ENCODE measurements at places on chromosomes 12 and 14.

GRCh38 chr12:110174373-110174996 is 50.3 kb downstream of the IFT81 start:
- DNase-seq = no peak

DNA sequence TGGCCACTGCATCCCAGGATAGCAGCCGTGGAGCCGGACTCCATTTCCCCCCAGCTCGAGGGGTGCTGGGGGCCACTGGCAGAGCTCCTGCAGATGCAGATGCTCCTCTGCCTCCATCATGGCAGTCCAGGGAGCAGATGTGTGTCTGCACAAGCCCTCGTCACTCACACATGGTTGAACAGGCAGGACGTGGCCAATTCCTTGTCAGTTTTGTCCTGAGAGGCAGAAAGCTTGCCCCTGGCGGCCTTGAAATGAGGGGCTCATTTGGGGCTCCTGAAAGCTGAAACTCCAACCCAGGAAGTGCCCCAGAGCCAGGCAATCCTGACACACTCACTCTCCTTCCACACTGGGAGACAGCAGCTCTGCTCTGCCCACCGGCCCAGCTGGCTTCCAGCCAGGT is 100.9 kb upstream of the C14orf180 start:
- no peak for DNase-seq

DNA sequence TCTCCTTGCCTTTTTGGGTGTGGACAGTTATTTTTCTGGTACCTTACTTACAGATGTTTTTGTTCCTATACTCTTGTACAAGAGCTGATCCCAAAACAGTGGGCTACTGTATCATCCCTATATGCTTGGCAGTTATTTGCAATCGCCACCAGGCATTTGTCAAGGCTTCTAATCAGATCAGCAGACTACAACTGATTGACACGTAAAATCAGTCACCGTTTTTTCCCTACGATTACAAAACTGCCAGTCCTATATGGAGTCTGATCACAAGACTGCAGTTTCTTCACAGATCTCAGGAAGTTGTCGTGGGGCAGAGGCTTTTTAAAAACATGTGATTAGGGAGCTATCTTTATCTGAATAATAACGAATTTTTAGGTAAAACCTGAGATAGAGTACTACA is 1.3 kb downstream of the LYSET start:
- no peak for DNase-seq

DNA sequence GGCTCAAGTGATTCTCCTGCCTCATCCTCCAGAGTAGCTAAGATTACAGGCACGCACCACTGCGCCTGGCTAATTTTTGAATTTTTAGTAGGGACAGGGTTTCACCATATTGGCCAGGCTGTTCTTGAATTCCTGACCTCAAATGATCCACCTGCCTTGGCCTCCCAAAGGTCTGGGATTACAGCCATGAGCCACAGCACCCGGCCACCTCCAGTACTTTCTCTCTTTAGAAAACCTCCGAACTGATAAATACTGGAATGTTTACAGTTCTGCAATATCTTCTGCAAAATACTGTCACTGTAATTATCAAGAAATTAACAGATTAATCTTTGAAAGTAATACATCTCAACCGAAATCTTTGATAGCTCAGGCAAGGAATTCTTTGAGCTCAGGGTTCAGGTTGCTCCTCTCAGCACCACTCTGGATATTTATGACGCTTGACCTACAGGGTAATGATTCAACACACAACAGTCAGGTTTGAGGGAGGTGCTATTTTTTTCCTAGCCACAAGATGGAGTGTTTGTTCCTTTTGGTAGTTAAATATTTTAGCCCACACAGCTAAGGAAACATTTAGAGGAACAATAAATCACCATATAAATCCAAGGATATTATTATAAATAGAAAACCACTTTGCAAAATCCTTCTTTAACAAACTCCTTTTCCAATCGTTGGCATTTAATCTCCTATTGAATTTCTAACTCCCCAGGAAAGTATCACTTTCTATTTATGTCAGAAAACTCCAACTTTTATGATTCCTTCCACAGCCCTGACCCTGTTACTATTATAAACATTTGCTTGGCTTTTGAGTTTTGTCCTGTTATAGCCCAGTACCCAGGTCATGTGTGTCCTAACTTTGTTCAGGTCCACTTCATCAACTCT is 48.6 kb upstream of the GTF2A1 start:
- no peak for DNase-seq

- no peak for DNase-seq
Measured at GRCh38 chr12:89085421-89085820, 266.9 kb downstream of the DUSP6 start.

DNA sequence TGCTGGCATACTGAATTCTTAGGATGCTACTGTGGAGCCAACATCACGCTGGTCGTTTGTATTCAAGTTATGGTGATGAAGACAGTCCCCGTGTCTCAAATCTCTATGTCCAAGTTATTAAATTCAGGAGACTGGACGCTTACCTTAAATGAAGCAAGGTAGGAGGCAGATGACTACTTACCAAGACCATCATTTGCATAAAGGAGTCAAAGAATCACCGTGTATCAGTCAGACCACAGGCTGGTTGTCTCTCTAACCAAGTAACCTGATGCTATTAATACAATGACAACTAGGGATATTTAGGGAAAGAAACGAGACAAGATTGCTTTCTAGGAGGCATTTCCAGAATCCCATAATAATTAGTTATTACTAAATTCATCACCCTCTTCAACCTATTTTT is 78.1 kb upstream of the FRMD6 start:
- no peak for DNase-seq

- DNase-seq = no peak
Measured at GRCh38 chr12:65526311-65526710, 247.8 kb downstream of the MSRB3 start.

- no peak for DNase-seq
Measured at GRCh38 chr12:11477110-11477509, 81.7 kb upstream of the PRB2 start.

DNA sequence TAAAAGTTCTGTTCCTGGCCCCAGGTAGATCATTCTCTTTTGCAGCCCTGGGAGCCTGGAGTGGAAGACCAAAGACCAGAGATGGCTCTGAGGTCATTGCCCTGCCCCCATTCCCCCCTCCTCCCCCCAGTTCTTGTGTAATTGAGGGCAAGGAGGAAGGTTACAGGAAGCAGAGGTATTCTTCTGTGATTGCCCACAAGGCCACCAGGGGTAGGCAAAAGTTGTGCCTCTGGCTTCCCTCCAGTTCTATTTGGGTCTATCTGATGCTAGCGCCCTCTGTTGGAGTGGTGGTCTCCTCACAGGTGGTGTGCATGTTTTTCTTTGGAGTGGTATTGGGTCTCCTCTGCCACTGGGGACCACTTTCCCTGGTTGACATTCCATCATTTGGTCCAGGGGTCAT is 41.2 kb upstream of the CRY1 start:
- DNase-seq = no peak

GRCh38 chr12:44582521-44582920 is 293.6 kb downstream of the NELL2 start:
- DNase-seq = no peak

DNA sequence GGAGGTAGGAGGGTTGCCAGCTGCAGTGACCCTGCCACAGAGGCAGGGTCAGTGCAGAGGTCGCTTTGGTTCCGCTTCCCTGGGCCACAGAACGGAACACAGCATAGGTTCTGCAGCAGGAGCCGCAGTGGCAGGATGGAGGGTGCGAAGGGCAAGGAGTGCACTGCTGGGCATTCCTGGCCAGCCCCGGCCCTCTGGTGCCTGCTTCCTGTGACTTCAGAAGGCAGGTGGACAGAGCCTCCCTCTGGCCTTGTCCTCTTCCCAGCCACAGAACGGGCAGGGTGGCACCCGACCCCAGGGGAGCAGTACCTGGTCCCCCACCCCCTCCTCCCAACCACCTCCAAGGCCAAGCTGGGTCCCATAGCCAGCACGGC is 37.7 kb downstream of the SLC8B1 start:
- DNase-seq = no peak

All from activated CD8-positive, alpha-beta memory T cell treated with anti-CD3 and anti-CD28 coated beads for 24 hours (primary cell).